ENCODE measurements at places on chromosomes 2 and 18.

GRCh38 chr2:236744281-236744705 lies 174.7 kb downstream of the ACKR3 start:
- DNase-seq = no peak

DNA sequence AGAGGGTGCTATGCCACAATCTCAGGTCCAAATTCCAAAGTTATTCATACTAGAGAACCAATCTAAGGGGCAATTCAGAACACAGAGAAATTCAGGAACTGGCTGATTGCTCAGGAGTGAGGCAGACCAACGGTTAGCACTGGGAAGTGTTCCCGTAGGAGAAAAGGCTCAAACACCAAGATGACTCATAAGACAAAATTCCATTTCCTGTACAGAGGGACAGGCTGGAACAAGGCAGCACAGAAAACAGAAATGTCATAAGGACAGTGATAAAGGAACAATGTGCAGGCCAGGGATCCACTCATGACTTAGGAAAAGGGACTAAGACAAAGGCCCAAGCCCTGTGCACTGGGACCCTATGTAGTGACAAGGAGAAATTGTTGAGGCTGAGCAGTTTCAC lies 54.2 kb downstream of the PDE1A start:
- peak; percentile 71 for DNase-seq

- DNase-seq = no peak
These were observed 3.7 kb upstream of the HES6 start for GRCh38 chr2:238243496-238244076.

DNA sequence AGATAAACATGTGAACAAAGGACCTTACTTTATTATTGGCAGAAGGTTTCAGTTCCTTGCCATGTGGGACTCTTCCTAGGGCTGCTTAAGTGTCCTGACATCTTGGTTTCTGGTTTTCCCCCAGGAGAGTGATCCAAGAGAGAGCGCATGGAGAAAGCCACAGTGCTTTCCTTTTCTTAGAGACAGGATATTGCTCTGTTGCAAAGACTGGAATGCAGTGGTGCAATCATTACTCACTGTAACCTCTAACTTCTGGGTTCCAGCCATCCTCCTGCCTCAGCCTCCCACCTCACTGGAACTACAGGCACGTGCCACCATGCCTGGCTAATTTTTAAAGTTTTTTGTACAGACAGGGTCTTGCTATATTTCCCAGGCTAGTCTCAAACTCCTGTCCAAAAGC lies 38.1 kb upstream of the TCF7L1 start:
- no peak for DNase-seq

DNA sequence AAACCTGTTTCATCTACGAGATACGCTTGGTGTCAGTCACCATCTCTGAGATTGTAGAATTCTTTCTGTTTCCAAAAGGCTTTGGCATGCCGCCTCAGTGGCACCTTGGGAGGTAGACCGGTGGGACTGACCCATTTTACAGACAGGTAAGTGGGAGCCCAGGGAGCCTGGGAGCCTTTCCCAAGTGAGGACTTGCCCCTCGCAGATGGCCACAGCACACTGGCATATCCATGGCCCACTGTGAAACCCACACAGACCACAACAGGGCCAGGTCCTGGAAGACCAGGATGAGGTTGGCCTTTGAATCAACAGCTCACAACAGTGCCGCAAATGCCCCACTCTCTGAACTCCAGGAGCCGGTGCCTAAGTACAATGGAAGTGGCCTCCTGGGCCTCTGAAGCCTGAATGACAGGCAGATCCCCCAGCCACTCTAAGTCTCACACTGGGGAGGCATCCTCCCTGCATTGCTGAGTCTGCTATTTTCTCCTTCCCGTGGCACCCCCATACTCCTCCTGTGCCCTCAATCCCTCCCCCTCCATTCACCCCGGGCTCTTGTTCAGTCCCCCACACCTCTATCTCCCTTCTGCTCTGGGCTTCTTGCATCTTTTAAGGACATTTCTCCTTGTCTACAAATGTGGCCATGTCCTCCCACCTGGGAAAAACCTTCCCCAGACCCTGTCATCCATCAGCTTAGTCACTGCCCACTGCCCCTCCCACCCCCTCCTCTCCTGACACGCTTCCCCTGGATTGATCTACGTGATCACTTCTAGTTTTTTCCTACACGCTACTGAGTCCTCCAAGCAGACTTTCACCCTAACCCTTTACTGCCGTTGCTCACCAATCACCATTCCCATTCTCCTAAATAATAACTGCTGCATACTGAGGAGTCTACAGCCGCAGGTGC lies 26.2 kb downstream of the CENPA start:
- no peak for DNase-seq

DNA sequence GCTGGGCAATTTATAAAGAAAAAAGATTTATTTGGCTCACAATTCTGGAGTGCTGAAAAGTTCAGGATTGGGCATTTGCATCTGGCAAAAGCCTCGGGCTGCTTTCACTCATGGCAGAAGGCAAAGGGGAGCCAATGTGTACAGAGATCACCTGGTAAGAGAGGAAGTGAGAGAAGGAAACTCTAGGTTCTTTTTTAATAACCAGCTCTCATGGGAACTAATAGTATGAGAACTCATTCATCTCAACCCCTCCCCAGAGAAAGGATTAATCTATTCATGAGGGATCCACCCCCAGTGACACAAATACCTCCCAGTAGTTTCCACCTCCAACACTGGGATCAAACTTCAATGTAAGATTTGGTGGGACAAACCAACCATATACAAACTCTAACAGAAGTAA lies 129.0 kb downstream of the EVA1A start:
- no peak for DNase-seq

GRCh38 chr2:184357033-184357432 lies 241.3 kb upstream of the ZNF804A start:
- DNase-seq = no peak

- DNase-seq = no peak
These were observed at the start of gene SIX3 for GRCh38 chr2:44941551-44942234. TSS of gene SIX3 (plus strand) at chr2:44941702. CDS start at chr2:44942105, 403 bp downstream.

- DNase-seq = no peak
These were observed 267.6 kb downstream of the BCL2 start for GRCh38 chr18:63051928-63052327.

GRCh38 chr2:126932529-126932928 lies 33.8 kb downstream of the TEX51 start:
- no peak for DNase-seq

GRCh38 chr2:24247592-24247991 lies 72.7 kb downstream of the FAM228A start:
- no peak for DNase-seq
